H1 (cell line): ENCODE measurements at places on chromosomes 3 and 15.

DNA sequence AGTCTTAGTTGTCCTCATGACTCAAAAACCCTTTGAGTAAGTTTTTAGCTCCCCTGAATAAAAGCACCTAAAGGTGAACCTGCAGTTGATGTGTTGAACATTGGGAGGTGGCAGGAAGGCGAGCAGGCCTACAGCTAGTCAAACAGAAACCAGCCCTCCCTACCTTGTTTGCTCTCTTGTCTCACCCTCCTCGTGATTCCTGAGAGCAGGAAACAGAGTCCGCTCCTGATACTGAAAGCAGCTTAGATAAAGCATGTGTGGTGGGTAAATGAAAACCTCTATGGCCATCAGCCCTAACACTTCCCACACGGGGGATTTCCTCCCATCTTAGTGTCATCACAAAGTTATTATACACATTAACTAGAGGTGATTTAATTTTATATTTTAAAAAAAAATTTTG lies 21.8 kb upstream of the CLDN18 start:
- no peak for DNase-seq

- DNase-seq, result no peak
Measured at GRCh38 chr15:70690491-70691276, 72.7 kb downstream of the UACA start.

GRCh38 chr15:77944002-77944867 lies 133.3 kb downstream of the TBC1D2B start:
- peak; percentile 81 for DNase-seq

DNA sequence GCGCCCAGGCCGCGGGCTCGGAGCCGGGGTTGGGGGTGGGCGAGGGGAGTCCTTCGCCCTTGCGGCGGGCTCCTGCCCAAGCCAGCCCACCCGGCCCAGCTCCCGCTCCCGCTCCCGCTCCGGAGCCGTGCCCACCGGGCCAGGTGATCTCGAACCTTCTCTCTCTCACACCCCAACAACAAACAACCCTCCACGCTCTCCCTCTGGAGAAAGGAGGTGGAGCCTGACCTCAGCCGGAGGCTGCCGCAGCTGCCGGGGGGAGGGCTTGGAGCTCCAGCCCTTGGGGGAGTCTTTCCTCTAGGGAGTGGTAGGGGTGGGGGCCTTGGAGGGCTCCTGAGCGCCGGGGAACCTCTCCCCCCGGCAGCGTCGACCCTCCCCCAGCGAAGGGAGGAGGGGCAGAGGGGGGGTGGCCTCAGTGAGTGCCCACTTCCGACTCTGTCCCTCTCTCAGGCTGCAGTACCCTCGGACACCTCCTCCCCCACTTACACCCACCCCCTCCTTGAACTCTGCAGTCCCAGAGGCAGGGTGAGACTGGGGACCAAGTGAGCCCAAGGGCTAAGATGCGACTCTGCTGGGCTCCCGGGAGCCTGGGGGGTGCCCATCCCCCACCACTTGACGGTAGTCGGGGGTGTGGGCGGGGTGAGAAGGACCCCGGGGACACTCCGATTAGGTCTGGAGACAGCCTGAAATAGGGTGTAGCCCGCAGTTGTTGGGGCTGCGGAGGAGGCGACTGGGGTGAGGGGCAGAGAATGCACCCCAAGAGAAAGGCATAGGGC lies 4.4 kb upstream of the BAHD1 start:
- DNase-seq, result no peak

- no peak for DNase-seq
Measured at GRCh38 chr15:41133454-41133853, 17.4 kb upstream of the INO80 start.

DNA sequence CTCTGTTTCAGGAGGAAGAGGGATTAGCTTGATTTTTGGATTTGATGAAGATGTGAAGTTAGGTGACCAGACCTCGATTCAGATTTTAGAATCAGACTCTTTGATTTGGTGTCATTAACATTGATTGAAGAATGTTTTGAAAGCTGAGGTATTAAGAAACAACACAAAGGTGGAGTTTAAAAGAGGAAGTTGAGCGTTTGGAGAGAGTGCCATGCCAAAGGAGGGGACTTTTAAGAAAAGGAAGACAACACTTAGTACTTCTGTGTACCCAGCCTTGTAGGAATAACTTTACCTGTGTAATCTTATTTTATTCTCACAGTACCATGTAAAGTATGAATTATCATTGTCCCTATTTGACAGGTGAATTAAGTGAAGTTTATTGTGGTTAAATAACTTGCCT lies 34.4 kb downstream of the PPARG start:
- DNase-seq, result no peak

DNA sequence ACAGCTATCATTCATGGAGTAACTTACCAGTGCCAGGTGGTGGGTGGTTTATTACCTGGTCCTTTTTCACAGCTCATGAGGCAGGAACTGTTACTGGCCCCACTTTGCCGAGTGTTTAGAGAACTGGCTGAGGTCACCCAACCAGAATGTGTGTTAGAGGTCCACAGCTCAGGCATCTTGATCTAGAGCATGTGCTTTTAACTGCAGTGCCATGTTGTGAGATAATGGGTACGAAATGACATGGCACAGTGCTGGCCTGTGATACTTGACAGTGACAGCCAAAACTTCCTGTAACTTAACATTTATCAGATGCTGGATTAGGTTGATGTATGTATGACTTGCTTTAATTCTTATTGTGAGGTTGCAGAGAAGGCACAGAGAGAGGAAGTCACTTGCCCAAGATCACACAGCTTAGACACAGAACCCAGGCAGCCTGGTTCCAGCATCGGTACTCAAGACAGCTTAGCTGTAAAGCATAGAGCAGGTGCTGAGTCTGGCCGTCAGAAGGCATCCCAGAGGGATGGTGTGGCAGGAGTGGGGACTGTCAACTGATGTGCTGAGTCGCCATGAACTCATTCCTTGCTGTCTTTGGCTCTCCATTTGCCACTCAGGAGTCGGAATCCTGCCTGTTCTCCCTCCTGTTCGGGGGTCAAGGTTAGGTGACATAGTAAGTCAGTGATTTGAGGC lies 9.6 kb downstream of the MCM2 start:
- no peak for DNase-seq

- DNase-seq, result no peak
Measured at GRCh38 chr3:24365168-24365567, 129.5 kb downstream of the THRB start.

GRCh38 chr3:183013074-183013473 lies 32.7 kb upstream of the DCUN1D1 start:
- DNase-seq, result no peak

DNA sequence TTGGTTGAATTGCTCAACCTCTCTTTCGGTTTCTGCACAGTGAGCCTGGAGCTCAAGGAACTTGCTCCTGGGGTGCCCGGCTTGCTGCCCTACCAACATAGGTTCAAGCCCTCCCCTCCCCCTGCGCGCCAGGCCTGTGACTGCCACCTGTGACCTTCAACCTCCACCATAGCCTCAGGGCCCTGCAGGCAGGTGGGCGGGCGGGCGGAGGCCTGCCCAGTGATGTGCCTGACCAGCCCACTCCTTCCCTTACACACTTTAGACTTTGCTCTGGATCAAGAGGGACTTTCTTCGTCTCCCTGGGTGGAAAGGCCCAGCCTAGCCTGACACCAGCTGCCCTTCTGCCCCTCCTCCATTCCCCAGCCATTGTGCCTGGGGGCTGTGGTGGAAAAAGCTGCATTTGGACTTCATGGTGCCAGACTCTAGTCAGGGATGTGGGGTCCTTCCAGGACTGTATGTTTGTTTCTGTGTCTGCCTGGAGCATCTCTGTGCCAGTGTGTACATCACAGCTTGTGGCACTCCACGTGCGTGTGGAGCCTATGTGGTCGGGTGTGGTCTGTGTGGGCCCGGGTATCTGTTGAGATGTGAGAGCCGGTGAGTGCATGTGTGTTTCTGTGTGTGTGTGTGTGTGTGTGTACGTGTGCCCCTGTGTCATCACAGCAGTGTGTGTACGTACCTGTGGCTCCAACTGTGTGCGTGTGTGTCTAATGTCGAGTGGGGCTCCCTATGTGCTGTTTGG lies 9.5 kb downstream of the PRKCD start:
- DNase-seq, result no peak

GRCh38 chr3:143824735-143825385 lies 23.4 kb downstream of the SLC9A9 start:
- no peak for DNase-seq
